ENCODE measurements at places on chromosomes 12 and 14.

GRCh38 chr14:99729991-99730875 lies 46.1 kb downstream of the CYP46A1 start:
- no peak for DNase-seq

GRCh38 chr14:96285667-96286066 lies 29.7 kb downstream of the BDKRB1 start:
- no peak for DNase-seq

- DNase-seq, result peak; percentile 29
These were observed 1.0 kb upstream of the SLC38A2 start for GRCh38 chr12:46373301-46374296.

- no peak for DNase-seq
These were observed 35.9 kb upstream of the CLIP1 start for GRCh38 chr12:122458105-122459035.

GRCh38 chr14:90628825-90629224 lies 187.4 kb downstream of the TTC7B start:
- no peak for DNase-seq

DNA sequence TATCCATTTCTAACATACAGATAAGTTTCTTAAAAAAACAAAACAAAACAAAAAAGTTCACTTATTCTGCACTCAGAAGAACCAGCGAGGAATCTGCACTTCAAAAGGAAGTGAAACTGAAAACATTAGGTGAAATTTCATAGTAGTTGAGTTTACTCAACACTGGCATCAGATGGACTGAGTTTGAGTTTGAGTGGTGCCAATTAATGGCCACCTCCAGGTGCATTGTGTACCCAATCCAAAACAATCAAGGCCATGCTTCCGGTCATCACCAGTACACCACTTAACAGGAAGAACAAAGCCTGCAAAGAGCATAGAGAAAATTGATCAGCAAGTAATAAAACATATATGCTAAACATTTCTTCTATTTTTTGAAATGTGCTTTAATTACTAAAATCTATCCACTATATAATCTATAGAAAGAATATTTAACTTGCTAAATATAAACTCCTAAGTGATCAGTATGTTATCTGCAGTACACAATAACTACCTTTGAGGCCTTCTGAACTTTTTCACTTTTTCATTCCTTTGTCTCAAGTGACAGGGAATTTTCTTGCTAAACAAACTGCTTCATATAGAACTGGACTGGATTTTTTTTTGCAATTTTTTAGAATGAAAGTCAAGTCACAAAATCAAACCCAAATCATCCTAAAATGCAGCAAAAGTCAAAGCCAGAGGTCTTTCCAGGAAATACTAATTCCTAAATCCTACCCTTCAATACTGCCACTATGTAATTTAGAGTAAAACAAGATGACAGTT lies 11.5 kb downstream of the SLC38A2 start:
- DNase-seq, result no peak

- no peak for DNase-seq
These were observed 40.9 kb upstream of the CAPRIN2 start for GRCh38 chr12:30795410-30796312.
